ENCODE measurements at places on chromosomes 6 and 20.

- DNase-seq, result no peak
Observed at GRCh38 chr6:118725944-118726343, 74.6 kb upstream of the CEP85L start.

GRCh38 chr6:6654599-6655575 is 66.4 kb downstream of the LY86 start:
- DNase-seq, result no peak

GRCh38 chr6:70413992-70414494 is 735 bp downstream of the FAM135A start:
- DNase-seq, result no peak

GRCh38 chr6:68677058-68677457 is 42.0 kb downstream of the ADGRB3 start:
- DNase-seq, result no peak

- no peak for DNase-seq
Observed at GRCh38 chr6:40630051-40630450, 42.9 kb upstream of the LRFN2 start.

DNA sequence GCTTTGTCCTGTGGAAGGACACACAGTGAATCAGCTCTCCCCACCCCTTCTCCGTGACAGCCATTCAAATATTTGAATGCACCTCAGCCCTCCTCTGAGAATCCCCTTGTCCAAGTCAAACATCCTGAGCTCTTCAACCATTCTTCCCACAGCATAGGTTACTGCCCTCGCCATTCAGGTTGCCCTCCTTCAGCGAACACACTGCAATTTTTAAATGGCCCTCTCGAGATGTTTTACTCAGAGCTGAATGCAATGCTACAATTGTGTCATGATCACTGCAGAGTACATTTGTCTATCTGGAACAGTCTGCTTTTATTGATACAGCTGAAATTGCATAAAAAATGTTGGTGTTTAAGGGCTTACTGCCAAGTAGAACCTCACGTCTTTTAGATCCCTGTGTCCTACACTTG is 48.9 kb downstream of the SLC2A12 start:
- DNase-seq, result no peak

DNA sequence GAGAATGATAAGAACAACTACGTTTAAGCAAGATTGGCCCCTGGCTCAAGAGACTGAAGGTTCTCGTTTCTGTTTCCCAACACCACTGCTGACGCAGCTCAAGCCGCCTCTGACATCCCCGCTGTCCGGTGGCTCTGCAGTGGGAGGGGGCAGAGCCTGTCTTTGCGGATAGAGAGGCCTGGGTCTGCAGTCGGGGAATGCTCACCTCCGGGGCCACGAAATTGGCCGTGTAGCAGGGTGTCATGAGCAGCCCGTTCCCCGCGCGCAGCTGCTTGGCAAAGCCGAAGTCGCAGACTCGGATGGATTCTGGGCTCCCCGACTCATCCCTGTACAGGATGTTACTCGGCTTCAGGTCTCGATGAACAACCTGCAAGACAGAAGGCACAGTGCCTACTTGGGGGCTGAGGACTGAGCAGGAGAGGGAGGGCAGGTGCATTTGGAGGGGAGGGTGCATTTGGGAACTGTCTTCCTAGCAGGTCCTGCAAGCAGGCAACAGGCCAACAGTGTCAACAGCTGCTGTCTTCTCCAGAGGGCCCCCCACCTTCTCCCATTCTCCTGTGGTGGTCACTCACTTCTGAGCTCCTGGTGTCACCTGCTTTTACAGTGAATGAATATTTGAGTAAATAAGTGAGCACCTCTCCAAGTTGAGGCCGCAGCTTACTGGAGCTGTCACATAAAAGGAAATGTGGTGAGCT is 40.5 kb upstream of the MPC1 start:
- DNase-seq, result no peak

DNA sequence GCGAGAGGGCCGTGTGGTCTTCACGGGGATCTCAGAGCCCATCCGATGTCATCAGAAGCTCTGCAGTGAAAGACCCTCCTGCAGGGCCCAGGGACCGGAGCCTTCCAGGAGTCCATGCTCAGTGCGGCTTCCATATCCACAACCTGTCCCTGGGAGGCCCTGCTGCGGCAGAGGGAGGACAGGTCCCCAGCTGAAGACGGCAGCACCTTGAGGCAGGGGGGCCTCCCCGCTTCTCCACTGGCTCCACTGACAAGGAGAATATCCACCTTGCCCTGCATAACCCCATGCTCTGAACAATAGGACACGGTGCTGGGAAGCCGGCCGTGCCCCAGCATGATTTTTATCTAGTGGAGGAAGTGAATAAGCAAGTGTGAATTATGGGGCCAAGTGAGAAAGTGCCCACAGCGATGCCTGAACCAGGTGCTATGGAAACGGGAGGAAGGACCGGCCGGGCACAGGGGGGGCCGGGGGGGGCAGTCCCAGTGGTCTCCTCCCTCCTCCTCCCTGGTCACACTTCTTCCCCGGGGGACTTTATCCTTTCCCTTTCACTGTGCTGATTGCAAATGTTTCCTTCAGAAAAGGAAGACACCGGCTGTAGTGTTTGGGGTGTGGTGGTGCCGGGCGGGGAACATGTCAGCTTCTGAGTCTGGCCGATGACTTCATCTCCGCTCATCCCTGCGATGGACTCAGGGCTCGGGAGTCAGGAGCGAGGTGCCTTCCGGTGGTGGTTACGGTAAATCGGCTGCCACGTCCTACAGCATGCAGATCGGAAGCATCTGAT is 225.1 kb downstream of the ERMARD start:
- DNase-seq, result no peak

DNA sequence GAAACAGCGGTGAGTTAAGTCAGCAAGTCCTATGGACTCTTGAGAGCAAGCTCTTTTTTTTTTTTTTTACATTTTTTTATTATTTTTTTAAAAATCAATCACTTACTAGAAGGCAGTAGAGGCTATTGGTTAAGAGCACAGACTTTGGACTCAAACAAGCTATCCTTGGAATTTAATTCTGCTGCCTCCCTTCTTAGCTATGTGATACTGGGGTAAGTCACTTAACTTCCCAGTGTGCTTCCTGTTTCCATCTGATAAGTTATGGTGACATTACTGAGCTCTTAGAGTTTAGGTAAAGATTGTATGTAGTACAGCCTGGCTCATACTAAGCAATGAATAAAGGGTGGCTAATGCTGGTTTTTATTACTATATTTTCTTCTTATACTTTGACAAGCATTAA is 770.5 kb upstream of the FLRT3 start:
- no peak for DNase-seq

DNA sequence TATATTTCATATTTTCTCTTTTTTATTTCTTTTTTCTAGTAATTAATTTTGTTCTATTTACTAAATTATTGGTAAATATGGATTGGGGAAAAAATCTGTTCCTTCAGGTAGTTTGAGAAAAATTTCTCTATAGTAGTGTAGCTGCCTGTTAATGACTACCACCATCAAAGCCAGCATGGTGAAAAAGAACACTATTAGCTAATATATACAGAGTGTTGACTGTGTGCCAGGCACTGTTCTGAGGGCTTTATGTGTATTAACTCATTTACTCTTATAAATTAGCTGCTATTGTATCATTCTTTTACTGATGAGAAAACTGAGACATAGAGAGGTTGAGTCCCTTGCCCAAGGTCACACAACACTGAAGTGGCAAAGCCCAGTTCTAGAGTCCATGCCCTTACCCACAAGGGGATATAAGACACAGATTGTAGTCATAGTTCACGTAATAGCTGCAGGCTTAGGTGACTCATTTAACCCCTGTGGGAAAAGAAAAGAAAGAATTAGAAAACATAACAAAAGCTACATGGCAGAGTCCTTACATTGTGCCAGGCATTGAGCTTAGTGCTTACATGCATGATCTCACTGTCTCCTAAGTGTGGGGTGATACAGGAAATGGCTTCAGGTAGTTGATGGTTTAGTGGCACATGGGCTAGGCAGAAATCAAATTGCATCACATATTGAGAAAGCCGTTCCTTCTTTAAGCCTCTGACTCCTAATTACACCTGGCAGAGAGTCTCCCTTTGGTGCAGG is 12.2 kb upstream of the AKIRIN2 start:
- DNase-seq, result no peak

GRCh38 chr6:148927586-148927985 is 180.8 kb downstream of the UST start:
- no peak for DNase-seq

GRCh38 chr6:150069706-150070105 is 785 bp upstream of the ULBP3 start:
- no peak for DNase-seq

DNA sequence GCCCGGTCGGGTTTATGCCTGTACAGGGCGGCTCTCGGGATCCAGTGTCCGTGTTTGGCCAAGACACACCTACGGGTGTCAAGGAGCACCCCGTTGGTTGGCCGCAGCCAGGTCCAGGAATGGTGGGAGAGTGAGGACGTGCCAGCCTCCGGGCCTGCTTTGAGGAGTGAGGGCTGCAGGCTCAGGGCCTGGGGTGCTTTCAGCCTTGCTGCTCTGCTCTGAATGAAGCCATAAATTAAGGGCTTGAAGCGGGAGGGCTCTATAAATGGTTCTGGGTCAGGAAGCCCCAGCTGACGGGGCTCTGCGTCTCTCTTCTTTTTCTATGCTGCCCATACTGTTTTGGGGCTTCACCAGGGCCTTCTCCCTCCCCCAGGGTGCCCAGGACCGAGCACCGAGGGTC is 15.1 kb downstream of the GATA5 start:
- no peak for DNase-seq
